ENCODE measurements at places on chromosomes 7 and 10.

GRCh38 chr7:55512635-55513191, 59.6 kb downstream of the VOPP1 start:
- H3K4me1 ChIP-seq = no peaks in the 10 kb centered on the region
- no peak overlapping the region for H3K27ac ChIP-seq
- no peaks in the 10 kb centered on the region for H3K27me3 ChIP-seq
- H3K4me3 ChIP-seq = no peak overlapping the region
- no peaks in the 10 kb centered on the region for H3K36me3 ChIP-seq

- H3K27ac ChIP-seq = no peak overlapping the region
- peak overlapping the region; percentile 72 for H3K4me3 ChIP-seq
- no peaks in the 10 kb centered on the region for H3K36me3 ChIP-seq
- no peak for DNase-seq
- no peaks in the 10 kb centered on the region for H3K27me3 ChIP-seq
- H3K4me1 ChIP-seq = peaks cover 7% of the 10 kb centered on the region
These were observed 1.8 kb downstream of the IGFBP3 start for GRCh38 chr7:45919231-45919784.

DNA sequence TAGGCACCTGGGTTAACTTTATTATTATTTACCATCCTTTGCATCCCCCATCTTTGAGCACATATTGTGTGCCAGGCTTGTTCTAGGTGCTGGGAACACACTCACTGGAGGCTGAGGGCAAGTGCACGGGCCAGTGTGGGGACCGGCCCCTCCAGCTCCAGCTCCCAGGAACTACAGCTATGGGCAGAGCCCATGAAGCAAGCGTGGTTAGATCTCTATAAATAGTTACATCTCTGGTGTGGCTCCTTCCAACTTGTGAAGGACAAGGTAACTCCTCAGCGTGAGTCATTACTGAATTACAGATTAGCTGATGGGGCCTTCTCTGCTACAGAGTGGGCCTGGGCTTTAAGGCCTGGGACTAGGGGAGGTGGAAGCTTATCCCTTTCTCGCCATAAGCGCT, 583.5 kb downstream of the SDK1 start:
- H3K4me1 ChIP-seq = no peaks in the 10 kb centered on the region
- H3K36me3 ChIP-seq = no peaks in the 10 kb centered on the region
- no peaks in the 10 kb centered on the region for H3K27me3 ChIP-seq
- DNase-seq = no peak
- no peak overlapping the region for H3K4me3 ChIP-seq

DNA sequence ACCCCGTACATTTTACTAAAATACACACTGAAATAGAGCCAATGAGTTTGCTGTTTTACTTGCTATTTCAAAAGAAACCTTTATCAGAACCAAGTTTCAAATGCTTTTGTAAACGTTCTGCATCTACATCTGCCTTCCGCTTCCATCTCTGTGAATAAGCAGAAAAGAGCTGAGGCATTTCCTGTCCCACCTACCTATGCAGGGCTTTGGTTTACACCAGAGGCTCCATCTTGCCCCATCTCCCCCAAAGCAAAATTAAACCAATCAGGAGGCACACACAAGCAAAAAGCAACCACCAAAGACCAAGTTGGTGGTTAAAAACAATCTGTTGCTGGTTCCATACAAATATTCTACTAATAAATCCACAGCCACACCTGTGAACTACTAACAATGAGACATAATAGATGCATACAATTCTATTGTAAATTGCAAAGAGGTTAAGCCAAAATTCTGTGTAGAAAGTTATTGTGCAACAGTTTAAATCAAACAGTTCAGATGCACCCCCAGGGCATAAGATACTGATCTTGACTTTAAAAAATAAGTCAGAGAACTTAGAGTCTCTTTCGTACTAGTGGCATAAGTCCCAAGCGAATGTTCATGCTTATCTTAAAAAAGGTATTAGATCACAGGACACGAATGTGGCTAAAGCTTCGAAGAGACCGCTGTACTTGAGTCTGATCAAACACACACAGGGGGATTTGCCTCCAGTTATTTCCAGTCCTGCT, 83.9 kb downstream of the FGFR2 start:
- no peaks in the 10 kb centered on the region for H3K36me3 ChIP-seq
- no peaks in the 10 kb centered on the region for H3K27me3 ChIP-seq
- no peak for DNase-seq
- no peaks in the 10 kb centered on the region for H3K4me1 ChIP-seq
- H3K27ac ChIP-seq = no peak overlapping the region
- H3K4me3 ChIP-seq = no peak overlapping the region

- no peaks in the 10 kb centered on the region for H3K27me3 ChIP-seq
- no peak overlapping the region for H3K27ac ChIP-seq
- DNase-seq = no peak
- no peaks in the 10 kb centered on the region for H3K4me1 ChIP-seq
- no peaks in the 10 kb centered on the region for H3K36me3 ChIP-seq
These were observed 137.4 kb upstream of the AKR1E2 start for GRCh38 chr10:4688601-4689000.

GRCh38 chr10:60009276-60009675, 102.9 kb upstream of the CCDC6 start:
- H3K36me3 ChIP-seq = no peaks in the 10 kb centered on the region
- DNase-seq = no peak
- H3K27me3 ChIP-seq = no peaks in the 10 kb centered on the region
- H3K4me3 ChIP-seq = no peak overlapping the region
- H3K27ac ChIP-seq = no peak overlapping the region

DNA sequence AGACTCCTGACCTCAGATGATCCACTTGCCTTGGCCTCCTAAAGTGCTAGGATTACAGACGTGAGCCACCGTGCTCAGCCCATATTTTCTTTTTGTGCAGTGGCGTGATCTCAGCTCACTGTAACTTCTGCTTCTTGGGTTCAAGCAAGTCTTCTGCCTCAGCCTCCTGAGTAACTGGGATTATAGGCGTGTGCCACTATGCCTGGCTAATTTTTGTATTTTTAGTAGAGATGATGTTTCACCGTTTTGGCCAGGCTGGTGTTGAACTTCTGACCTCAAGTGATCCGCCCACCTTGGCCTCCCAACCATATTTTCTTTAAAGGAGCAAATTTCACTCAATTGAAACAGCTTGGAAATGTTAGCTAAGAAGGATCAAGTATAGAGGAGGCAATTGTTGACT, 16.5 kb downstream of the GBF1 start:
- H3K27me3 ChIP-seq = no peaks in the 10 kb centered on the region
- H3K4me1 ChIP-seq = no peaks in the 10 kb centered on the region
- H3K27ac ChIP-seq = no peak overlapping the region
- no peak for DNase-seq
- no peak overlapping the region for H3K4me3 ChIP-seq

- no peaks in the 10 kb centered on the region for H3K36me3 ChIP-seq
- H3K4me1 ChIP-seq = no peaks in the 10 kb centered on the region
- H3K27me3 ChIP-seq = no peaks in the 10 kb centered on the region
- no peak for DNase-seq
These were observed 16.5 kb downstream of the KDM7A start for GRCh38 chr7:140160308-140160707.

- H3K27me3 ChIP-seq = no peaks in the 10 kb centered on the region
- H3K36me3 ChIP-seq = no peaks in the 10 kb centered on the region
- H3K4me1 ChIP-seq = no peaks in the 10 kb centered on the region
- H3K27ac ChIP-seq = no peak overlapping the region
These were observed 78.4 kb upstream of the PRKAR2B start for GRCh38 chr7:106966121-106966520.

GRCh38 chr10:61470740-61471139, 17.6 kb upstream of the TMEM26 start:
- no peak overlapping the region for H3K4me3 ChIP-seq
- no peak for DNase-seq
- H3K27ac ChIP-seq = no peak overlapping the region

DNA sequence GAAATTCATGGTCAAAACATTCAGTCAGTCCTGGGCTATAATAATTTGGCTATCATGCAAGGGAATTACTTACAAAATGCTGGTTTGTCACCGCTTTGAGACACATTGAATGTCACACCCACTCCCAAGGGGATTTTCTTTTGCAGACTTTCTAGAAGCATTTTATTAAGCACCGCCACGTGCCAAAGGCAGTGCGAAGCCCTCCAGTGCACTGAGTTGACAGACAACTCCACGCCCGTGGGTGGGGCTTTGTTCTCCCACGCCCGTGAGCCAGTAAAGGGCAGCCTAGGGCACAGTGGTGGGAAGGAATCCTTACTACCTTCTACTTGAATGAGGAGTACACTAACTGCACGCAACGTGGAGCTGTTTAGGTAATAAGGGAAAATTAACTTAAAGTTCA, 515.8 kb downstream of the KCNMA1 start:
- no peak for DNase-seq
- H3K4me1 ChIP-seq = no peaks in the 10 kb centered on the region
- H3K4me3 ChIP-seq = no peak overlapping the region
- no peaks in the 10 kb centered on the region for H3K27me3 ChIP-seq
- H3K36me3 ChIP-seq = no peaks in the 10 kb centered on the region
- no peak overlapping the region for H3K27ac ChIP-seq

DNA sequence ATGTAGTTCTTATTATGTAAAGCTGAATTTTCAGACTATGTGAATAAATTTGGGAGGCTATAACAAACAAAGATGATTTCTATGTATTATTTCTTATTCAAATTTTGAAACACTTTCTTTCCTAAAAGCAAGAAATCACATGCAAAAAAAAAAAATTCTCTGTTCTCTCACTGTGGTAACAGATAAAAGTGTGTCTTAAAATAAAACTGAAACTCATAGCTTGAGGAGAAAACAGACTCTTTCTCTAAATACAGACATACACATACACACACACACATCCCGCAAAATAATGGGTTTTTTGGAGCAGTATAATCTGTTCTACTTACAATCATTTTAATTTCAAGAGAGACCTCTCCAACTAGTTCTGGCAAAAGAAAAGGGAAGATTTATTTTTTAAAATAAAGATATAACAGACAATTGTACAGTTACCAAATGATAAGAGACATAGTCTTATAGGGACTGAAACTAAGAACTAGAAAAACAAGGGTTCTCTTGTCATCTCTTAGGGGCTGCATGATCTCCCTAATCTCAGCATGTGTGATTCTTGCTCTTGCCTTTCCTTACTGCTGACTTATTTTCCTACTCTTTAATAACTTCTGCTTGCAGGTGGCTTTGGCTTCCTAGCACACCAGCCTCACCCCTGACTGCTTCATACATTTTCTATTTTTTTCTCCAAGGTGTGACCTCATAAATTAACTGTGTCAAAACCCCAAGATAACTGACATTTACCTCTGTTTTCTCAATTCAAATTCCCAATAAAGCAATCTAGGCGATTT, 483.5 kb upstream of the POT1 start:
- H3K27me3 ChIP-seq = no peaks in the 10 kb centered on the region
- H3K4me3 ChIP-seq = no peak overlapping the region
- DNase-seq = no peak
- H3K4me1 ChIP-seq = no peaks in the 10 kb centered on the region
- no peaks in the 10 kb centered on the region for H3K36me3 ChIP-seq

DNA sequence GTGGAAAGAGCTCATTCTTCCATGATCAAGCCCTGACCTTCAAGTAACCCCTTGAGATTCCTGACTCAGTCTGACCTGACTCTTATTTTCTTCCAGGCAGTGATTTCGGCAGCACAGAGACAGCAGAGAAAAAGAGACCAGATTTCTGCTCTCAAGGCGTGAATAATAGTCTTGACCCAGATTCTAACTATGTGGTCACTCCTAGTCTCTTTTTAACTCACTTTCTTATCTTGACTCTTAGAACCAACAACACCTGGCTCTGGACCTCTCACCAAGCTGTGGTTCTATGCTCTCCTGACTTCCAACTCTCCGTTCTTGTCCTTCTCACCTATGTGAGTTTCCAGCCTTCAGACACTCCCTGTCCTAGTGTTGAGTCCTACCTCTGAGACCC, 36.9 kb upstream of the KDM7A start:
- no peaks in the 10 kb centered on the region for H3K36me3 ChIP-seq
- H3K27ac ChIP-seq = peak overlapping the region; percentile 79
- no peaks in the 10 kb centered on the region for H3K4me1 ChIP-seq
- no peak overlapping the region for H3K4me3 ChIP-seq
- H3K27me3 ChIP-seq = no peaks in the 10 kb centered on the region
- no peak for DNase-seq

GRCh38 chr7:115701141-115701540, 329.4 kb downstream of the TFEC start:
- no peaks in the 10 kb centered on the region for H3K36me3 ChIP-seq
- no peaks in the 10 kb centered on the region for H3K27me3 ChIP-seq
- no peak overlapping the region for H3K4me3 ChIP-seq
- no peak for DNase-seq

DNA sequence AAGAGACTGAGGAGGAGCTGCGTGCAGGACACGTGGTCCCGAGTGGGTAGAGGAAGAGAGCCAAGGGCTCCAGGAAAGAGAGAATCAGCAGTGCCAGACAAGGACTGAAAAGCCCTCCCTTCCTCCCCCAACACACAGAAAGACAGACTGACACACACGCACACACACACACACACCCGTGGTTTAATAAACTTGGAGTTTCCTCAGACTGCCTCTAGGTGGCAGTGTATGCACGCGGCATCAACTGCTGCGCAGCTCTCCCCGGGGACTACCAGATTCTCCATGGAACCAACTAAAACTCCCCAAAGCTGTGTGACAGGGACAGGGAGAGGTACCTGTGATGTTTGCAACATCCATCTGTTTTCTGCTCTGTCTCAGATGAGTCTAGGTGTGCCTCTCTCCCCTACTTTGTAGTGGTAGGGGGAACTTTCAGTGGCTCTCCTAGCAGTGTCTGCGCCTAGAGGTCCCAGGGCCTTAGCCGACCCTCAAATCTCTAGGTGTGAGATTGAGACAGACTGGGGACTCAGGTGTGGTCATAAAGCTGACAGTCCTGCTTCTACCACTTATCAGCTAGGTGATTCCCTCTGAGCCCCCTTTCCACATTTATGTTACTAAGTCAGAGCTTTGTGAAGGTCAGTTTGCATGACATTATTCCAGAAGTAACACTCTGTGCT, 9.3 kb upstream of the TSPAN14 start:
- H3K27me3 ChIP-seq = no peaks in the 10 kb centered on the region
- DNase-seq = peak; percentile 32
- no peak overlapping the region for H3K27ac ChIP-seq
- no peaks in the 10 kb centered on the region for H3K4me1 ChIP-seq

- H3K27ac ChIP-seq = no peak overlapping the region
- H3K4me1 ChIP-seq = no peaks in the 10 kb centered on the region
- DNase-seq = no peak
- H3K4me3 ChIP-seq = no peak overlapping the region
- H3K36me3 ChIP-seq = no peaks in the 10 kb centered on the region
- H3K27me3 ChIP-seq = no peaks in the 10 kb centered on the region
These were observed 52.3 kb downstream of the HECW1 start for GRCh38 chr7:43164757-43165156.

DNA sequence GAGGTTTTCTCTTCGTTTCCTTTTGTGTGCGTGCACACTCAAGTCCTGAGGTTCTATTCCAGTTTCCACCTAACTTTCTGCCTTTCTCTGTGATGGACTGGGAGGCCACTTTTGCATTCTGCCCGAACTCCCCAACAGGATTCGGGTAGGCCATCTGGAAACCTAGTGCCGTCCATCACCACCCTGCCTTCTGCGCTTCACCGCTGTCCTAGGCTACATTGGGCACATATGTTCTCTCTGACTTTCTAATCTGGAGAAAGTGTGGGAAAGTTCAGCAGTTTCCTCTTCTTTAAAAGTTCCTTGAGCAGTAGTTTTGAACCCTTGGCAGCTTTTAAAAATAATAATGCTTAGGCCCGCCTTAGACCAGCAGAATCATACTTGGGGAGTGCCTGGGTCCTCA, 46.8 kb downstream of the SHH start:
- no peak overlapping the region for H3K4me3 ChIP-seq
- no peaks in the 10 kb centered on the region for H3K27me3 ChIP-seq
- no peaks in the 10 kb centered on the region for H3K4me1 ChIP-seq
- H3K36me3 ChIP-seq = peaks cover 5% of the 10 kb centered on the region

Data from breast epithelium (tissue), 4 donors.